ENCODE measurements at places on chromosomes 7 and 10.

GRCh38 chr10:86411852-86412560 lies 45.4 kb upstream of the GRID1 start:
- no peak for DNase-seq

DNA sequence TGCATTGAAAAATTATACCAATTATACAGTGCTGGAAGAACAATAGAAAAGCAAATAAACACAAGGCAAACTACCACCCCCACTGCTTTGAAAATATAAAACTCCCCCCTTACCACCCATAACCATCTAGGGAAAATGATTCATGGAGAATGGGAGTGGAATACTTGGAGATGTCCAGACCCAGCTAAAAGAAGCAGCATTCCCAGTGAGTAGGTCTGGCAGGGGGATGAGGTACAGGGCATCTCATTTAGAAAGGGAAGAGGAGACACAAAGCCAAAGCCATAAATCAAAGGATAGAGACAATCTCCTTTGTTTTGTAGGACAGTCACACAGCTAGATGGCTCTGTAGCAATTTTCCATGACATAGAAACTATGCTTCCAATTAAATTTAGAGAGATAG lies 36.0 kb upstream of the DGKI start:
- DNase-seq: no peak

DNA sequence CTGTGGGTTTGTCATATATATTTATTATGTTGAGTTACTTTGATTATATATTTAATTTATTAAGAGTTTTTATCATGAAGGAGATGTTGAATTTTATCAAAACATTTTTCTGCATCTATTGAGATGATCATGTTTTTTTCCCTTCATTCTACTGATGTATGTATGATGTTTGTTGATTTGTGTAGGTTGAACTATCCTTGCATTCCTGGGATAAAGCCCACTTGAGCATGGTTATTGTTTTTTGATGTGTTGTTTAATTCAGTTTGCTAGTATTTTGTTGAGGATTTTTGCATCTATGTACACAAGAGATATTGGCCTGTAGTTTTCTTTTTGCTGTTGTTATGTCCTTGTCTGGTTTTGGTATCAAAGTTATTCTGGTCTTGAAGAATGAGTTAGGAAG lies 31.1 kb downstream of the SCART1 start:
- no peak for DNase-seq

- DNase-seq: no peak
Measured at GRCh38 chr10:102549549-102549948, 45.8 kb downstream of the SUFU start.

GRCh38 chr7:96308253-96308949 lies 13.5 kb downstream of the SLC25A13 start:
- no peak for DNase-seq

DNA sequence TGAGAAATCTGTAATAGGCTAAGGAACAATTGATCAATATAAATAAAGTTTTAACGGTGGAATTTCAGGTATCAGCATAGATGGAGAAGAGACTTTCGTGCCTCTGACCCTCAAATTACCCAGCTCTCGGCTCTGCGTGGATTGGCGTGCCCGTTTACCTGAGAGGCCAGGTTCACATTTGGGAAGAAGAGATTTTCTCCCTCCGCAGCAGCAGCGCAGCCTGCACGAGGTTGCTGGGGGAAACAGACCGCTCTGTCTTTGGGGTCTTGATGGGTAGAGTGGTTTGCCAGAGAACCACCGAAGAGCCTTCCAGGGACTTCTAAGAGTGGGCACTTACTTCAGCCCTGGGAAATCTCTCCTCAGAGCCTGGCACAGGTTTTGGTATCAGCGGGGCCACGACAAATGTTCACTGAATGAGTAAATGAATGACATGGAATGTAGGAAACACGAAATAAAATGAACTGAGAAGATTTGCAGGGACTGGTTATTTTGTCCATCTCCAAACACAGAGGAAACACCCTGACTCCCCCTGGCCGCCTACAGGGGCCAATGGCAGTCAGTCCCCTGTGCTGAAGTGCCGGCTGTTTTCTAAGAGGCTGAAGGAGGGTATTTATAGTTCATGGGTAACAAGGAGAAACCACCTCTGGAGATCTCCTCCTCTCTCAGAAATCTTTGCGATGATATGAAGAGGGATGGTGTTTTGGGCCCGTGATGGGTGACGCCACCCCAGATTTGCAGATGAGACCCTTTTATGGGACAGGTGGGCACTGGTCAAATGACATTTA lies 338.5 kb downstream of the ADARB2 start:
- DNase-seq: no peak

- DNase-seq: no peak
Measured at GRCh38 chr7:98619450-98620321, 2.6 kb downstream of the NPTX2 start.

GRCh38 chr10:129501652-129502436 lies 34.8 kb downstream of the MGMT start:
- DNase-seq: no peak

- peak; percentile 69 for DNase-seq
Measured at GRCh38 chr10:44981172-44982113, 2.8 kb upstream of the DEPP1 start.

DNA sequence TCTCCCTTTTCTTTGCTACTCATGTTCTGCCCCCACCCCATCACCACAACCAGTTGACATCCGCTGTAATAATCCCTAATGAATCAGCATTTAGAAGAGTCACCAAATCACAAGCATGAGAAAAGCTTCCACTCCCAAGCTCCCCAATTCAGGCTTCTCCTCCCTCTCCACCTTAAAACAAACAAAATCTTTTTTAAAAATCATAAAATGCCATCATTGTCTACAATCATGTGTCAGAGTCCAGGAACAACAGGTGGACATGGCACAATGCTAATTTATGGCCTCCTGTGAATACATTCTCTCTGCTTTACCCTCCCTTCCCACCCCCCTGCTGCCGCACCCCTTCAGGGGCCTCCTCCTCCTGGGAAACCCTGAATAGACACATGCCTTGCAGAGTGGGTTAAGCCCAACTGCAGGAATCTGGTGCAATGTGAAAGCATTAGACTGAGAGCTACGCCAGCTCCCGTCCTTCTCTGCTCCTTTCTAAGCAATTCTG lies 3.7 kb downstream of the LRRC4 start:
- no peak for DNase-seq

GRCh38 chr7:65827366-65827765 lies 45.5 kb upstream of the VKORC1L1 start:
- no peak for DNase-seq

DNA sequence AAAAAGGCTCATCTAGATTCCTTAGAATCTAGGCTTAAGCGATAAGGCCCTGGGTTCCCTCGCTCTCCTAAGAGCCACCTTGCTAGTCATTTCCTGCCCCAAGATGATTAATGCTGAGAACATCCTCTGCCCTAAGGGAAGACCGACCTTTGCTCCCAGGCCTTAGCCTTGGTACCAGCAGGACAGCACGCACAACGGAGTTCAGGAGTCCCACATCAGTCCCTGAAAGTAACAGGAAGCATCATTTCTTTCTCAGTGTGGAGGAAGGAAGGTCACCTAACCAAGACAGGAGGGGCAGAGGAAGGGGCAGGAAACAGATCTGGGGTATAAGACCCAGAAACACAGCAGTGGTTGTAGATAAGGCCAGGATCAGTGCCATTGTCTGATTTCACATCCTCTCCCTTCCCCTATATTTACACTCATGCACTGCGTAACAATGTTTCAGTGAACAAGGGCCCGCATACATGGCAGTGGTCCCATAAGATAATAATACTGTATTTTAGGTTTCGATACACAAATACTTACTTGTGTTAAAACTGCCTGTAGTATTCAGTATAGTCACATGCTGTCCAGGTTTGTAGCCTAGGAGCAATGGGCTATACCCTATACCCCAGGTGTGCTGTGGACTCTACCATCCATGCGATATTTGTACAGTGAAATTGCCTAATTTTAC lies 8.1 kb upstream of the FAM107B start:
- peak; percentile 69 for DNase-seq

GRCh38 chr10:89258881-89259280 lies 7.3 kb upstream of the LIPA start:
- DNase-seq: no peak

DNA sequence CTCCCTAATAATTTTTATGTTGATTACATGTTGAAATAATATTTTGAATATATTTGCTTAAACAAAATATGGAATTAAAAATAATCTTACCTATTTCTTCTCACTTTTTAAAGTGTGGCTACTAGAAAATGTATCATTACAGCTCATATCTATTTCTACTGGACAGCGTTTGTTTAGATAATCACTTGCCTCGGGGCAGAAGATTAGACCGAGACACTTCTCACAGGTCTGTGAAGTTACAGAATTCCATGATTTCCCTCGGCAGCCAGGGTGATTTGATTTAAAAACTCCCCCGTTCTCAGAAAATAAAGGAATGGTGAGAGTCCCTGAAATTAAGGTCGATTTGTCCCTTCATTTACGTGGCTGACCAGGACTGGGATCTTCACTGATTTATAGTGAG lies 162.5 kb downstream of the DGKI start:
- no peak for DNase-seq

- no peak for DNase-seq
Measured at GRCh38 chr10:62460393-62460792, 86.2 kb downstream of the ZNF365 start.

DNA sequence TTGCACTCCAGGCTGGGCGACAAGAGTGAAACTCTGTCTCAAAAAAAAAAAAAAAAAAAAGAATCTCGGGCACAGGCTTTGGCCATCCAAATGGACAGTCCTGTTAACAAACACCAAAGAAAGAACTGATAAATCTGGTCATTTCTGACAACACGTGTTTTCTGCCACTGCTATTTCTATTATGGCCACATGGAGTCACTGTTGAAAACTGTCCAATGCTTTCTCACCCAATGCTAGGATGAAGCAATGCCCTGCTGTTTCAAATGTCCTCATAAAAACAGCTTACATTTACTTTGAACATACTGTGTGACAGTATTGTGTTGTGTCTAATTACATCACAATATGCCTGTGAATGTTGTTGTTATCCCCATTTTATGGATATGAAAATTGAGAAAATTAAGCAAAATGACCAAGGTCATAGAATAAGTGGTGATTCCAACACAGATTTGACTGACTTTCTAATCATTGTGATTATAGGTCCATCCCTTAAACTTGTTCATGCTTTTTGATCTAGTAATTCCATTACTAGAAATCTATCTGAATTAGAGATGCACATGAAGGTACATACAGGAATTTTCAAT lies 19.9 kb upstream of the MAP3K8 start:
- peak; percentile 69 for DNase-seq

DNA sequence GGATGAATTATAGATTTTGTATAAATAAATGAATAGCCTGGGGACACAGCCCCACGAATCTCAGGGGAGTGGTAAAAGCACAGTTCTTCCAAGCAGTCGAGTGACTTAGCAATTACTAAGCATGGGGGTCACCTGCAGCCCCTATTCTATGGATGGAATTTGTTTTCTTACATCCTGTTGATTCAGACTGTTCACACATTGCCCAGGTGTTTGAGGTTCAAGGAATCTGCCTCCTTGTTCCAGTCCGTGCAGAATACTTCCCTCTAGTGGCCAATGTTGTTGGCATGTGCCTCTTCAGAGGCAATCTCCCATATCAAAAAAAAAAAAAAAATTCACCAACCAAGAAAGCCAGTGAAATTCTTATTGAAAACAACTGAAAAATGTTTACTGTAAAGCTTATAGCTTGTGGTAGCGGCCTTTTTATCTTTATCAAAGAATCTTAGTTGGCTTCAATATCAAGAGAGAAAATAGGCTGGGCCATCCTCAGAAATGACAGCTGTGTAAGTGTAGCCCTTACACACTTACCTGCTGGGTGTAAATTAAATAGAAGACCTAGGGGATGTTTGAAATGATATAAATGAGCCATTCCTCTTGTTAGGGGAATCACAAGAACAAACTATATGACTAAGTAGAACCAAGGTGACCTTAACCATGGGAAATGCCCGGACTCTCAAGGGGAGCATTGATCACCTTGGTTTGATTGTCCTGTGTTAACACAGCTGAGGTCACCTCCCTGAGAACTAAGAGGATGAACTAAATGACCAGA lies 7.8 kb downstream of the LIPM start:
- DNase-seq: peak; percentile 63

- no peak for DNase-seq
Measured at GRCh38 chr7:24036033-24036412, 248.0 kb upstream of the NPY start.

GRCh38 chr10:86191166-86191565 lies 175.4 kb downstream of the GRID1 start:
- no peak for DNase-seq

DNA sequence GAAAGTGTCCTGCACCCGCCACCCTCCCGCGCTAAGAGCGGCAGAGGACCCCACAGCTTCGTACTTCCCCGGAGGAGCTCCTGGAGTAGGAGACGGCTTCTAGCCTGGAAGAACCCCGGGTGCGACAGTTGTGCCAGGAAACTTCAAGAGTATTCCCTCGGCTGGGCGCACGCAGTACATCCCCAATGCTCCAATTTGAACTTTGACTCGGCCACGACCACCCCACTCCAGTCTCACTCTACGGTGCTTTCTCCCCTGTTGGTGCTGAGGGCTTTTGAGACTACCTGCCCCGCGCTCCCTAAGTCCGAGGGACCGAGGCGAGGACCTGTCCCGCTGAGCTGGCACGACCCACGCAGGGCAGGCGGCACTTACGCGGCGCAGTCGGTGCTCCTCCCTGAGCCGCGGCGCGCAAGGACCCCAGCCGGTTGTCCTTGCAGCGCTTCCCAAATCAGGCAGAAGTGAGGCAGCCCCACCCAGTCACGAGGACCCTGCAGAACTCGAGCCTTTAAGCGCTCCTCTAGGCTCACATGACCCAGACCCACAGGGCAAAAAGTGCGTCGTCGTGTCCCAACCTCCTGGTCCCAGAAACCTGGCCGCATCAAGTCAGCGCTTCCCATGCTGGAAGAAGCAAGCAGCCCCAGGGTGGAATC lies at the start of gene CPVL:
CPVL (minus strand) TSS at position 481 of the 650 bp plus-strand sequence. CDS start 25,476 bp downstream, outside the sequence.
- DNase-seq: peak; percentile 33

DNA sequence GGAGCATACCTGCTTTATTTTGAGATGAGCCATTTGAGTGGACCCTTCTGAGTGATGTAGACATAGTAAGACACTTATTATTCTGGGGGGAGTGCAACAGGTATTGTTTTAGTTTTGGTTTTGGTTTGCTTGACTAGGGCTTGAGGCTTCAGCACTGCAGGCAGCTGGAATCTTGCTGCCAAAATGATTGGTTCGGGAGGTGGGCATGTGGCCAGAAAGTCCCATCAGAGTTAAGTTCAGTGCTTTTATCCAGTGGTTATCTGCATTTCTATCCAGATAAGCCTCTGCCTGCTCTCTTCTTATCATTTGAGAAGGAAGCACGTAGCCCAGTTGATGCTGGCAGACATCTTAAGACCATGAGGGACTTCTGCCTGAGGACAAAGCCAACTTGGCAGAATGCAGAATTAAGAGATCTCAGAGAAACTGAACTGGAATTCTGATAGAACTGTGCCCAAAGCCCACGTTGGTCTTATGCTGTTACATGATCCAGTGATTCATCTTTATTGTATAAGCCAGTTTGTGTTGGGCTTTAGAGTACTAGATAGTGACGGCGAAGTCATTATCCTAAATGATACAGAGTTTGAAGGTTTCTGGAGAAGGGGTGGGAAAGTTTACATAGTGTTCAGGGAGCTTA lies 9.6 kb upstream of the JAZF1 start:
- DNase-seq: no peak
